Fibroblast of skin of left quadriceps (primary cell): ENCODE measurements at places on chromosomes 4 and X.
A peak's percentile ranks its signal among the peaks of the same experiment; 100 is the strongest.

DNA sequence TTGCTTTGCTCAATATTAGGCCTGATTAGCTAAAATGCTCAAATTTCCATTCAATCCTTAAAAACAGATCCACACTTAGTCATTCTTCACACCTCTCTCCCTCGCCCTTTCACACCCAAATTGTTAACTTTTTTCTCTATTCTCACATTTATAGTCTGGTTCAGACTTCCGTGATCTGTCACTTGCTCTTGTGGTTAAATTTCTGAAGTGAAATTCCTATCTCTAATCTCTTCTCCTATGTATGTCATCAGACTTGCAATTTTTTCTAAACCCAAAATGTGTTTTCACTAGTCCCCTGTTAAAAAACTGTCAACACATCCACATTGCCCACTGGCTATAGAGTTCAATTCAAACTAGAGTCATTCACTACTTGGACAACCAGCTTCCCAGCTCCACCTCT, 63.2 kb downstream of the SNCA start:
- no peak for DNase-seq

GRCh38 chrX:155218777-155219176, 2.5 kb downstream of the VBP1 start:
- DNase-seq = no peak

DNA sequence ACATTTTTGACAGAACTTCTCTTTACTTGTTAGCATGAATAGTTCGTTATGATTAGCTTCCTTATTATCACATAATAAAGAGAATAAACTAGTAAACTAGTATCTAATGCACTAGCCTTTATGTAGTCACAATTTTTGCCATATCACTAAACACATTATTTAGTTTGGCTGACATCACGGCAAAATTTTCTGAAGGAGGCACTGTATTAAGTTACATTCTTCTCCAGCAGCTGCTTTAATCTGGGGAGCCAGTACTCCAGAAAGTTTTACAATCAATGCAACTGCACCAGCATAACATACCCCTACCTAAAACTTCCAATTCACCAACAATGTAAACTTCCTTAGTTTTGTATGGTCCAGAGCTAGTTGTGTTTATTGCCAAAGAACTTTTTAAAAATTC, 87.8 kb downstream of the FIP1L1 start:
- no peak for DNase-seq

- no peak for DNase-seq
Measured at GRCh38 chrX:17164941-17165340, 210.1 kb upstream of the NHS start.

- DNase-seq = no peak
Measured at GRCh38 chr4:128512767-128513322, 225.2 kb upstream of the PGRMC2 start.

DNA sequence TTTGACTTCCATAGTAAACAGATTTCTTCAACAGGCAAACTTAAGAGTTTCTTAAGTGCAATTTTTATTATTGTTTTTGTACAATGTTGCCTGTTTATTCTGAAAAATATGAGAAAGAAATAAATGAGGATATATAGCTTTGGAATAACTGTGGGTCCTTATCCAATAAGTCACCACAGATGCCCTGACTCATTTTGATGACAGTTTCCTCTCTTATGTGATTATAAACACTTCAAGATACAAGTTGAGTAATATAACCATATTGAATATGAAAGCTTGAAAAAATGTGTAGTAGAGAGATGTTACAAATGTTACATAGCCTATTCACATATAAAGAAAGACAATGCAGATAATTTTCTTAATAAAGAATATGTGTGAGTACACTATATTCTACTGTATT, 931.6 kb downstream of the RAPGEF2 start:
- no peak for DNase-seq

DNA sequence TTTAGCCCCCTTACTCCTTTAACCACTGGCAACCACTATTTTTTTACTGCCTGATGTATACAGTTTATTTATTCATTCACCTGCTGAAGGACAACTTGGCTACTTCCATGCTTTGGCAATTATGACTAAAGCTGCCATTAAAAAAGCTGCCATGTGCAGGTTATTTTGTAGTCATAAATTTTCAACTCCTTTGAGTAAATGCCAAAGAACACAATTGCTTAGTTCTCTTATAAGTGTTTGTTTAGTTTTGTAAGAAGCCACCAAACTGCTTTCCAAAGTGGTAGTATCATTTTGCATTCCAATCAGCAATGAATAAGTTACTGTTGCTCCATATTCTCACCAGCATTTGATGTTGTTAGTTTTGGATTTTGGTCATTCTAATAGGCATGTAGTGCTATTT, 1831.8 kb downstream of the PCDH7 start:
- no peak for DNase-seq

GRCh38 chrX:114038358-114038757, 545.5 kb upstream of the HTR2C start:
- DNase-seq = no peak

- DNase-seq = no peak
Measured at GRCh38 chrX:13471269-13471668, 98.1 kb upstream of the EGFL6 start.

DNA sequence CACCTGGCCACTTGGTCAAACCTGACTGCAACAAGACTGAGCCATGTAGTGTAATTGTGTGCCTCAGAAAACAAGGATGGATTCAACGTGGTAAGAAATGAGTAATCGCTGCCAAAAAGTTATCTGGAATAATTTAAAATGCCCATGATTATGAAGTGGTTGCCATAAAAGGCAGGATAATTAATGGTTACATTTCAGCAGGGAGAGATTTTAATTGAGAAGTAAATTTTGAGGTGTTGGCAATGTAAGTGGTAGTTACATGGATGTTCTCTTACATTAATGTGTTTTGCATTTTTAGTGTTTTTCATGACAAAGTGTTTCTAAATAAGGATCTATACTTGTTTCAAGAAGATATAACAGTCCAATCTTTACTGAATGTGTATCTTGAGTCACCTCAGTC, 15.7 kb downstream of the HAUS3 start:
- DNase-seq = no peak

- DNase-seq = no peak
Measured at GRCh38 chr4:95764961-95765360, 74.9 kb upstream of the PDHA2 start.

GRCh38 chr4:107757283-107757682, 37.2 kb upstream of the PAPSS1 start:
- no peak for DNase-seq

DNA sequence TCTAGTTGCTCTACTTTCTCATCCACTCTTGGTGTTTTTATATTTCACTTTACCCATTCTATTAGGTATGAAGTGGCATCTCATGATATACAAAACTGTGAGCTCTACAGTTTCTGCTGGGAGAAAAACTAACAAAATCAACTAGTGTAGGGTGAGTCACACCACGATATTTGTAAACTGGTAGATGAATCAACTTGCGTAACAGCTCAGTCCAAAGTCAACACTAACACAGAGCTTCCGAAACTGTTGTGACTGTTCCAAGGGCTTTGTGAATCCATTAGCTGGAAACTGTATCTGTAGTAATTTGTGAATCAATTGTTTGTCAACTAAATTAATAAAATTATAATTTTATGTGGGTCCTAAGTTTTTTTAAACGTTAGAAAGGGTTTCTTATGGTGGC, 119.8 kb upstream of the TSPAN5 start:
- no peak for DNase-seq

GRCh38 chr4:25085671-25086070, 54.9 kb upstream of the LGI2 start:
- DNase-seq = no peak

- no peak for DNase-seq
Measured at GRCh38 chr4:38692421-38692820, 28.4 kb downstream of the KLF3 start.

DNA sequence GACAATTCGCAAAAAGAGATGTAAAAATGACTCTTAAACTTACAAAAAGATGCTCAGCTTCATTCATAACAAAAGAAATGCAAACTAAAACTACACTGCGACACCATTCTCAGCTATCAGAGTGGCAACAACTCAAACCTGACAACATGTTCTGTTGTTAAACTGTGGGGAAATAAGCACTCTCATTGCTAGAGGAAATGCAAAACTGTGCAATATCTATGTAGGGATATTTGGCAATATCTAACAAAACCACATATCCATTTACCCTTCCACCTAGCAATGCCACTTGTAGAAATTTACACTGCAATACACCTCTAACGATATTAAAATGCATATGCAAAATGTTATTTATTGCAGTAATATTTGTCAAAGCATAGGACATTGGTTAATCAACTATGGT, 78.3 kb upstream of the EGFL6 start:
- DNase-seq = no peak

DNA sequence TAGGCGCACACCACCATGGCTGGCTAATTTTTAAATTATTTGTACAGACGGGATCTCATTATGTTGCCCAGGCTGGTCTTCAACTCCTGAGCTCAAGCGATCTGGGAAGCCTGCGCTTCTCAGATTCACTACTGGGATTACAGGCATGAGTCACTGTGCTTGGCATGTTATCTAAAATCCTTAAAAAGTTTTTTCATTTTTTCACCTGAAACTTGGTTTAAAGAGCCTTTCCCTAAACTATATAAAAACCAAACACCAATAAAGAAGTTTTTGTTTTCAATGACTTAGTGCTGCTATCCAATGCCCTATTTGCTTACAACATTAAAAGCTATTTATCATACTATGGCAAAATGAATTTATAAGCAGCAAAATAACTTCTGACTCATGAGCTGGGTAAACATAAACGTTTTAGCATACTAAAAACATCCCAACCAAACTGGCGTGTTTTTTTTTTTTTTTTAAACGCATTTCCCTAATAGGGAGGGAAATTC, 127.8 kb downstream of the UBE2K start:
- no peak for DNase-seq

DNA sequence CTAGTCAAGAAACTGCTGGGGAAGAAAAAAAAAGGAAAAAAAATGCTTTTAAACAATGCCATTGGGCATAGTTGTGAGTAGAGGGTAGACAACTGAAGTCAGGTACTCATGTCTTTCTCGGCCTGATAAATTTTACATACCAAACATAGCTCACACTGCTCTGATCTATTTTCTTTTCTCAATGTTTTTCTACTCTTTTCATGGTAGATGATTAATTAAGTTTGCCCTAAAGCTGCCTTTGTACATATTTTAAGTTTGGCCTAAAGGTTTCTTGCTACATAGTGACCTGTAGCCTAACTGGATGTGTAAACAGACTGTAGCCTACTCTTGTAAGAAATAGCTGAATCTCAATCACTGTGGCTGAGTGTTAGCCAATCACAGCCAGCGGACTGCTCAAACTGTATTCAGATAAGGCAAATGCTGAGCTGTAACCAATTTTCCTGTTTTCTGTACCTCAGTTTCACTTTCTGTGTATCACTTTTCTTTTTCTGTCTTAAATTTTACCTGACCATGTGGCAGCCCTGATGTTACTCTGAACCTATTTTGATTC, 121.0 kb downstream of the PCDH10 start:
- no peak for DNase-seq

DNA sequence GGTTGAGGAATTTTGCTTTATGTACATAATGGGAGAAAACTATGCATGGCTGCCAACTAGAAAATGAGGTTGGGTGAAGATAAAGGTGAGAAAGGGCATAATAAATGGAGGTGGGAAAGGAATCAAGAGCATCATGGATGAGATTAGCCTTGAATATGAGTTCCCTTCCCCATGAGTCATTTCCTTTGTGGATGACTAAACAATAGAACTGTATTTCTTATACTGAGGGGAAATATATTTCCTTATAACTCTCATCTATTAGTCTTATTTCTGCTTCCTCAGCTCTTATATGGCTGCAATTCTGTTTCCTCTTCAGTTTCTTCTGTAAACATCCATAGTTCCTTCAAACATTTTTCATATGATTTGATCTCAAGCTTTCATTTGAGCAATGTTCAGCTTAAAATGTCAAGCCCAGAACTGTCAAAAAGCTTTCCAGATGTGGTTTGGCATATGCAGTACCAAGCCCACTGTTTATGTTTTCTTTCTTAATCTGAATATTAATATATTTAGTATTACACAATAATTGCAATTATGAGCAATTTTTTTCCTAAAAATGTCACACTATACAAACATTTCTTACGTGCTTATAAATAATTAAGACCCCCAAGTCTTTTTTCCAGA, 100.7 kb upstream of the GRPR start:
- DNase-seq = no peak

DNA sequence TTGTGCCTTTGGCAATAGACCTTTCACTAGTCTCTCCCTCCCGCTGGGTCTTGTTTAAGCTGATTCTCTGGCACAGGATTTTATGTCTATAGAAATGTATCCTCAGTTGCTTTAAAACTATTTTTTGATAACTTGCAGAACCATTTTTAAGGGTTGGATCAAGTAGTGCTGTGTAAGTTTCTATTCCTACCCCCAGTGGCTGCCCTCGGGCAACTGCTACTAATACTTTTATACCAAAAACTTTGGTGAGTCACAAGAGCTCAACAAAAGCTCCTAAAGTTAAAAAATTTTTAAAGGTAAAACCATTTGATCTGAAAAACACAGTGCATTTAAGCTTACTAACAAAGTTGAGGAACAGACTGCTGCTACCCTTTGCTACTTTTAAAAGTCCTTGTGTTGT, 1460.6 kb upstream of the PCDH7 start:
- DNase-seq = no peak

- no peak for DNase-seq
Measured at GRCh38 chrX:41257801-41258200, 76.2 kb upstream of the DDX3X start.

DNA sequence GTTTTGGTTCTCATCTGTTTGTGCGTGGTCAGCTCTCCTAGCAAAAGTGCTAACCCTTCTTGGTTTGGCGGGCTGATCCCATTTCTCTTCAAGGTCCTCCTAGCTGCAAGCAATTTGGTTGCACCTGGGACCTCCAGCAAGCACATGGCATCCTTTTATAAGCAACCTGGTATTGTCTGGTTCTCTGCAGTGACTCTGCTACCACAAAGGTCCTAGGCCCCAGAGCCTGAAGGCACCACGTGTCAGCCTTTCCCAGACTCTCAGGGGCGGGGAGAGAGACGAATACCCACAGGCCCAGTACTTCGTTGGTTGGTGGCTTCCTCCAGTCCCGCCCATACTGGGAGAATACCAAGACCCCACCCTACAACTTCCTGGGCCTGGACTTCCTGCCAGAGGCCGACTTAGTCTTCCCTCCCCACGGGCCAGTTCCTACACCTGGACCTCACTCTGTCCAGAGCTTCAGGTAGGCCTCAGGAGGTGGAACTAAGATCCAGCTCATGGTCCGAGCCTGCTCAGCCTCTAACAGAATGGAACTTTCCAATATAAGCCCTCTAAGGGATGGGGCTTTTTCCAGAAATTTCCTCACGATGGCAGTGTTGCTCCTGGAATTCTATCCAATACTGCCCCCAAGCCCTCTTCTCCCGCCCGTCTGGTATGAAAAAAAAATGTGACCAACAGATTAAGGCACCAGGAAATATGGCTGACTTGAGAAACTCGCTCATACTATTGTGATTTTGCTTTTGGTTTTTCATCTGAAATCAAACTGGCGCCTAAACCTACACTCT, 192.5 kb upstream of the STK26 start:
- peak; percentile 27 for DNase-seq
